DMS79 (cell line): ENCODE measurements at places on chromosomes 3 and 15.

DNA sequence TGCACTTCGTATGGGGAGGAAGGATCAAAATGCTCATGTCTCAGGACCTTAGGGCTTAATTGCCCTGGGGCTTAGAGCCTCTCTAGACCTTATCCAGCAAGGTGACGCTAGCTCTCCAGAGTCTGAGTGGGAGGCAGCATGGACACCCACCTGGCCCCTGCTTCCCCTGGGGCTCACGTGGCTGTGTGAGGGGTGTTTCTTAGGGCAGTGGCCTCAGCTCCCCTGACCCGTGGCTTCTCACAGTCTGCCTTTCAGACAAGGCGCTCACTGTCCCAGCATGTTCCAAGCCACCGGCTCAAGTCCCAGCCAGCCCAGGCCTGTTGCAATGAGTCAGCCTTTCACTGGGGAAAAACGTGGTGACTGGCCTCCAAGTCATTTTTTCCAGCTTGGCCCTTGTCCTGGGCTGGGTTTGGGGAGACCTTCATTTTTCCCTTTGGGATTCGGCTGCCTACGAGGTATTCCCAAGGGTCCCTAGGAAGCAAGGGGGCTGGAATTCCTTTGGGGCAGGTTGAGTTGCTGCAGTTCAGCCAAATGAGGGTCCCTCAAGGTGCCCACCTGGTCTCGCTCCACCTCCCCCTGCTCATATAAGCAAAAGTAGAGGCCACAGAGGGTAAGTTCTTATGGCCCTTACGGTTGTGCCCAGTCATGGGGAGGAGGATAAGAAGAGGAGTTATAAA lies 15.7 kb downstream of the BHLHE40 start:
- DNase-seq, result no peak

GRCh38 chr3:17166369-17166768 lies 281.6 kb downstream of the PLCL2 start:
- DNase-seq, result no peak

DNA sequence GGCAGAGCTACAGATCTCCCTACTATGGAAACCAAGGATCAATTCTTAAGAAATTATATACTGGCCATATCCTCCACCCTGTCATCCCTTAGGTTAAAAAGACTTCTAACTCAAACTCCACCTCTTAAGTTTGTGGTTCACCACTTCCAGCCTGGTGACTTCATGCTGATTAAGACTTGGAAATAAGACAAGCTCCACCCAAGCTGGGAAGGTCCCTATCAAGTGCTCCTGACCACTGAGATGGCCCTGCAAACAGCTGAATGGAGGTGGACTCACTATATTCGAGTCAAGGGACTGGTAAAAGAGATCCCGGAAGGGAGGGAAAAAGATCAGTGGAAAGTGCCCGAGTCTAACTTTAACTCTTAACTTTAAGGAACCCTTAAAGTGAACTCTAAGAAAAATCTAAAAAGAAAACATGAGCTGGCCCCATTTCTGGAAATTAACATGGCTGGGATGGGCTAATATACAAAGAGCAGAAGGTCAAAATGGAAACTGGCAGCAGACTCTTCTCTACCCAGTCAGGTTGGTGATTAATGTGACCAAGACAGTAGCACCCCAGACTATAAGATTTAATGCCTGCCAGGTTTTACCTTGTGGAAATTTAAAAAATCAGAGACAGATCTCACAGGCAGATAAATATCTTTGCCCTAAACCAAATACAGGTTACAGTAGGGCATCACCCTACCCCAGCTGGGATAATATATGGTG lies 43.9 kb downstream of the PPCDC start:
- DNase-seq, result no peak

DNA sequence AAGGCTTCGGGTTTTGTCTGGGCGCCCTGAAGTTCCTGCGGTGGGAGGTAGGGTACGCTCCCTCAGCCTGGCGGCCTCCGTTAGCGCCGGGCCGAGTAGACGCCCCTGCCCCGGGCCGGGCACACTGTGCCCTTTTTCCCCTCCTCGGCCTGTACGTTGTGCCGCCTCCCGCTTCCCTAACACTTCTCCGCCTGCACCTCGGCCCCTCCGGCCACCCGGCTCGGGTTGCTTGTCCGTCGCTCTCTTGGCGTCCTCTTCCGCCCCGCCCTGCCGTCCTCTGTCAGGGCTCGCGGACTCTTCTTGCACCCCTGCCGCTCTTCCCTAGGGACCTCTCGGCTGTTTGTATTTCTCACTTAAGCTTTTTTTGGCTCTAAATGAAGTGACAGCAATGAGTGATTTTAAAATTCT lies 384 bp downstream of the KNL1 start:
- no peak for DNase-seq

GRCh38 chr15:40511472-40512133 lies 40.8 kb downstream of the CHST14 start:
- no peak for DNase-seq

- no peak for DNase-seq
These were observed 9.0 kb downstream of the TTC14 start for GRCh38 chr3:180611006-180611405.

GRCh38 chr15:52735231-52736089 lies 54.7 kb downstream of the ONECUT1 start:
- DNase-seq, result peak; percentile 23

DNA sequence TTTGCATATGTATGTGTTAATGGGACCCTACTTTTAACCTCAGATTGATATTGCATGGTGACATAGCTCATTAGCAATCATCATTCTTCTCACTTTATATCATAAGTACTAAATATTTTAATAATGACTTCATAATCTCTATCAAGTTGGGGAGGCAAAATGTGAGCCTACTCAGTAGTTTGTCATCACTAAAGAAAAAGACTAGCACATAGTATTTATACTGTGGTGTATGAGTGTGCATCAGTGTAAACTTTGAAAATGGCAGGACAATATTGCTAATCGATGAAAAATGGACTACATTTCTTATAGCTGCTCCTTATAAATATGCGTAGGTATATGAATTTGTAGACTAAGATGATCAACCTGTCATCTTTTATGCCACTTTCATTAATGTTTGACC lies 624.5 kb upstream of the ROBO2 start:
- DNase-seq, result no peak

- no peak for DNase-seq
These were observed 371.2 kb downstream of the ROBO1 start for GRCh38 chr3:79396595-79396994.

DNA sequence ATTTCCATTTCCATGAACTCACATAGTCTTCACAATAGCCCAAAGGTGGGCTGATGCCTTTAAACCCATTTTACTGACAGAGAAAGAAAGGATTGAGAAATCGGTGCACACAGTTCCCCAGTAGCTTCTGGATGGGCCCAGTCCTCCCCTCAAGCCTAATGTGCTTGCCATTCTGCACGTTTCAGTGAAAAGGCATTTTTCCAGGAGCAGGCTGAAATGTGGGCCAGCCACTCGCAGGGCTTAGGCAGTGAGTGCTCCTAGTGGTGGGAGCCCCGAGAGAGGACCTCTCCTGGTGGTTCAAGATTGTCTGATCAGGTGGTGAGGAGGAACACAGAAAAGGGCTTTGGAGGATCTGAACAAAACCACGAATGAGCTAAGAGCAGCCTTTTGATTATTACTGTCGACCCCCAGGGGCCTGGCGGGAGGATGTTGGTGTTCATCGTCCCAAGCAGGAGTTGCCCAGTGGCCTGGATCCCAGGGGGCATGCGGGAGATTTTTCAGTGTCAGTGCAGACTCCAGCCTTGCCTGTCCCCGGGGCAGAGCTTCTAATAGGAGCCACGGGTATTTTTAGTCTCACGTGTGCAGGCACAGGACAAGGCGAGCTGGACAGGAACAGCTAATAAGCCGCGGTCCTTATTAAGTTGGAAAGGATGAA lies 8.7 kb upstream of the KY start:
- DNase-seq, result no peak

DNA sequence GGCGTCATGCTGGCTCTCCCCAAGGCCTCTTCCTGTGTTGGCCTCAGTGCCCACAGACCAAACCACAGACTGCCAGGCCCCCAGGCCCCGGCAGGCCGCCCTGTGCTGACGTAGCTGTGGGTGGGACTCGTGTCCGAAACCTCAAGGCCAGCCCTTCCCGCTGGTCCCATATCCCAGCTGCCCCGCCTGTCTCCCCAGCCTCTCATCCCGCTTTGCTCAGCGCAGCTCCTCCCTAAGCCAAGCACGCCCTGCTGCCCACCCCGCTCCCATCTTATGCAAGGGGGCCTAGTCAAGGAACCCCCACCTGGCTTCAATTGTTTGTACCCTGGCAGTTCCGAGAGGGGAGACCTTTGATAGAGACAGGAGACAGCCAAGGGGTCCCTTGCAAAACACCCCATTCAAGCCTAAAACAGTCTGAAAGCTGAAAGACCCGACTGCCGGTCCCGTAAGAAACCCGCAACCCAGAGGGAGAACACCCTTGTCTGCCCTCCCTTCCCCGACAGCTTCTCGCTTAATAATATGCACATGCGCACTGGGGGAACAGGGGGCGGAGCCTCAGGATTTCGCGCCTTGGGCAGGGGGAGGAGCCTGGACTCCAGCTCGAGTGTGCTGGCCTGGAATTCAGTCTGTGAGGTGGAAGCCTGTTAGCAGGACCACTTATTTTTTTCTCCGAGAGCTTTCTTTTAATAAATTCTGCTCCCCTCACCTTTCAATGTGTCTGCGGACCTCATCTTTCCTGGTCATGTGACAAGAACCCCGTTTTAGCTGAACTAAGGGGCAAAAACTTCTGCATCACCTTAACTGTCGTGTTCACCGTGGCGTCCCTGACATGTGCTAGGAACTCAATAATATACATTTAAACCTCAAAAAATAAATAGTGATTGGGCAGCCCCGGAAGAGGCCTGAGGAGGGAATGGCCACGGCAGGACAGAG lies 17.2 kb downstream of the TNFAIP8L3 start:
- DNase-seq, result no peak

- DNase-seq, result no peak
These were observed 7.8 kb downstream of the GP9 start for GRCh38 chr3:129068291-129068886.

DNA sequence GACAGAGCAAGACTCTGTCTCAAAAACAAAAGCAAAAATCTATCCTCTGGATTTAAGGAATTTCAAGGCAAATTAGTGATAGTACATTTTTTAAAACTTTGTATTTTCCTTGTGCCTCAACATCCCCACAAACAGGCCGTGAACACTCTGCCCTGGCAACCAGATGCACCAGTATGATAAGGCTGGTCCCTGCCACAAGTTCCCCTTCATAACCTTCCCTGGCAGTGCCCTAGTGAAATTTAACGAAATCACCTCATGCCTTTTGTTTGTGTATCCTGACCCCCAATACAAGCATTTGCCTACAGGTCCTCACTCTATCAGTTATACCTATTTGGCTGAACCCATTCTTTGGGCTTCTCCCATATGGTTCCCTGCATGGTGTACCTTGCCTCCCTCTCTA lies 107.4 kb upstream of the FLNB start:
- no peak for DNase-seq

DNA sequence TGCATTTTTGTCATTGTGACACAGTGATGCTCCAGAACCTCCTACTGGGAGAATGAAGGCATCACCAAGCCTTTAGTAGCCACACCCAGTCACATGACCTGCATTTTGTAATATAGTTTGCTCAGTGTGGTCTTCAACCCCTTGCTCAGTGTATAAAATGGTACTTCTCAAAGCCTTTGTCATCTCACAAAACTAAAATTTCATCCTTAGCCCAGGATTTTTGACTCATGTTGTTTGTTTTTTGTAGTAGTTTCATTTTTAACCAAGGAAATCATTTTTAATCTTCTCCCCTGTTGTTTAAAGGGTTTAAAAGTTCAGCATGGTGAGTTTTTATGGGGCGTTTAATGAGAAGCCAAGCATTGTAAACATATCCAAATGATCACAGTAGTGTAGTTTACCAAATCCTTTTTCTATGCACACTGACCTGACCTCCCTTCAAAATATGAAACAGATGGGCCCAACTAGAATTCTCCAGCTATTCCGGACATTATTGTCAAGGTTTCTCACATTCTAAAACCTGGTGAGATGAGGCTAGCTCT lies 123.5 kb upstream of the IL12A start:
- peak; percentile 48 for DNase-seq

DNA sequence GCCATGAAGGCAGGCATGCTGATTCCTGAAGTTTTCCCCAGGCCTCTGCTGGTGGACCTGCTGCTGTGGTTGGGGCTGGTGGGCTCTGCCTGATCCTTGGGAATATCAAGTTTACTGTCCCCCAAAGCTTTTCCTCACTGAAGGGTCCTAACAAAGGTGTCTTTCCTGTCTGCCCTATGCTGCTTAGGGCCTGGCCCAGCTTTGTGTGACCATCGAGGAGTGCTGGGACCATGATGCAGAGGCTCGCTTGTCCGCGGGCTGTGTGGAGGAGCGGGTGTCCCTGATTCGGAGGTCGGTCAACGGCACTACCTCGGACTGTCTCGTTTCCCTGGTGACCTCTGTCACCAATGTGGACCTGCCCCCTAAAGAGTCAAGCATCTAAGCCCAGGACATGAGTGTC lies 13.2 kb upstream of the EXOG start:
- DNase-seq, result no peak

- no peak for DNase-seq
These were observed 29.7 kb upstream of the NSMCE3 start for GRCh38 chr15:29299331-29299730.

- DNase-seq, result no peak
These were observed 316.2 kb downstream of the SLC9A9 start for GRCh38 chr3:143532091-143532490.

DNA sequence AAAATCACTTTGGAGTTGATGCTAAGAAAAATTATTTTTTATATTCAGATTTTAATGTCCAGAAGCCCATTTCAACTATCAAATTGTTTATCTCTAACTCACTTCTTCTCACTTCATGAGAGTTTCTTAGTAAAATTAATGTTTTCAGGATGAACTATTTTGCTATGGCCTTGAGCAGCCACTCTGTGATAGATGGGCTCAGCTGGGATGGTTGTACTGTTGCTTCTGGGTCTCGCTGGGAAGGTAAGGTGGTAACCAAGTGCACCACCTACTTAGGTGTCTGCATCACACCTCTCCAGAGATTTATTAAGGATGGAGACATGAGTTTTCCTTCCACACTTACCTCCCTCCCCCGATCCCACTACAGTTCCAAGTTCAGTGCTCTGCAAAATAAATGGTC lies 110.3 kb upstream of the ATP2B2 start:
- DNase-seq, result no peak

DNA sequence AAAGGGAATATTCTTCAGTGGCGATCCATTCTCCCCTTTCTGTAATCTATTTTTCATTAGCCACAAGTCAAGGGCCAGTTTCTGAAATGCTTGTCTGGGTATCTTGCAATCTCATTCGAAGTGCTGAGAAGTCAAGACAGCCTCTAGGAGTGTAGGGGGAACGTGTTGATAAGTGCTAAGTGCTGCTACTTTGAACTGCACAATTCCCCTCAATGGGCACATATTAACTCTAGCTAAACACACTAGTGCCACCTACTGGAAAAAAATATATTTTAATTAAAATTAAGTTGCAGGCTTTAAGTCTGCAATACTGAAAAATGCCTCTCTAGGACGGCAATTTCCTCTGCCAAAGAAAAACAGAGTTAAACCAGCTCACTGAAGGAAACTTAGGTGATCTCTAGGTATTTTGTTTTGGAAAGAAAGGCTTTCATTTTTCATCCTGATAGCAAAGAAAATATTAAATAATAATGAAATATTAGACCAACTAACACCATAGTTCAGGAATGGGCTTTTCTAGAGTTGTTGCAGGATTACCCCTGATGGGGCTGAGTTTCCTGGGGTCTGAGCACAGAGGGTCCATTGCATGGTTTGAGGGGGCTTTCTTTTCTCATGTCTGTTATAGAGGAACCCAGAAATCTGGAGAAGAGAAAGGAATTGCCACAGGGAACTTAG lies 181.9 kb upstream of the KBTBD8 start:
- DNase-seq, result peak; percentile 15

GRCh38 chr3:189457201-189457607 lies 174.0 kb upstream of the TP63 start:
- no peak for DNase-seq
